ENCODE measurements at places on chromosomes 6 and 20.

DNA sequence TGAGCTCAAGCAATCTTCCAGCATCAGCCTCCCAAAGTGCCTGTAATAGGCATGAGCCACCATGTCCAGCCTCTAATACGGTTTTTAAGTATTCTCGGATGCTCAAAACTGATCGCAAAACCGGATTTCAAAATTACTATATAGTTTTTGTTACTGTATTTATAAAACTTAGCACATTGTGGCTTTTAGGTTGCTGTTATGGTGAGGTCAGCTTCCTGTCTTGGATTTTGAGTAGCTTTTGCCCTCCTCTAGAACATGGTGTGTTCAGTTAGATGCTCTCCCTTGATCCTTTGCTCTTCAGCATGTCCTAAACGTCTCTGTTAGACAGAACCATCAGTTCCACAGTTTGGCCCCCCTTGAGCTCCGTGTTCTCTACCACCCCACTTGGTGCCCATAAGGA is 96.2 kb downstream of the RPP40 start:
- H3K4me3 ChIP-seq: no peak overlapping the region
- H3K27me3 ChIP-seq: no peaks in the 10 kb centered on the region
- H3K36me3 ChIP-seq: peaks cover 1% of the 10 kb centered on the region
- no peak overlapping the region for H3K27ac ChIP-seq

- H3K36me3 ChIP-seq: no peaks in the 10 kb centered on the region
- peaks cover 23% of the 10 kb centered on the region for H3K4me1 ChIP-seq
- H3K4me3 ChIP-seq: peak overlapping the region; percentile 47
- H3K27me3 ChIP-seq: no peaks in the 10 kb centered on the region
- peak; percentile 66 for DNase-seq
Measured at GRCh38 chr6:110542311-110543024, 66.1 kb upstream of the SLC22A16 start.

GRCh38 chr6:317060-317447 is 24.8 kb downstream of the DUSP22 start:
- H3K27me3 ChIP-seq: no peaks in the 10 kb centered on the region
- H3K27ac ChIP-seq: no peak overlapping the region
- peaks cover 35% of the 10 kb centered on the region for H3K4me1 ChIP-seq
- no peak overlapping the region for H3K4me3 ChIP-seq
- no peak for DNase-seq
- no peaks in the 10 kb centered on the region for H3K36me3 ChIP-seq

- no peak overlapping the region for H3K4me3 ChIP-seq
- H3K27ac ChIP-seq: no peak overlapping the region
- H3K36me3 ChIP-seq: no peaks in the 10 kb centered on the region
- H3K27me3 ChIP-seq: peaks cover 88% of the 10 kb centered on the region
- DNase-seq: no peak
- peaks cover 7% of the 10 kb centered on the region for H3K4me1 ChIP-seq
Measured at GRCh38 chr20:44807684-44808056, 2.7 kb downstream of the RIMS4 start.

- peak overlapping the region; percentile 31 for H3K27ac ChIP-seq
- peaks cover 52% of the 10 kb centered on the region for H3K4me1 ChIP-seq
- H3K4me3 ChIP-seq: no peak overlapping the region
- H3K36me3 ChIP-seq: no peaks in the 10 kb centered on the region
Measured at GRCh38 chr20:10631126-10631525, 42.7 kb downstream of the JAG1 start.

- H3K4me1 ChIP-seq: peaks cover 15% of the 10 kb centered on the region
- peaks cover 9% of the 10 kb centered on the region for H3K27me3 ChIP-seq
- no peak overlapping the region for H3K4me3 ChIP-seq
- no peaks in the 10 kb centered on the region for H3K36me3 ChIP-seq
Measured at GRCh38 chr20:53141201-53142050, 169.3 kb downstream of the TSHZ2 start.

DNA sequence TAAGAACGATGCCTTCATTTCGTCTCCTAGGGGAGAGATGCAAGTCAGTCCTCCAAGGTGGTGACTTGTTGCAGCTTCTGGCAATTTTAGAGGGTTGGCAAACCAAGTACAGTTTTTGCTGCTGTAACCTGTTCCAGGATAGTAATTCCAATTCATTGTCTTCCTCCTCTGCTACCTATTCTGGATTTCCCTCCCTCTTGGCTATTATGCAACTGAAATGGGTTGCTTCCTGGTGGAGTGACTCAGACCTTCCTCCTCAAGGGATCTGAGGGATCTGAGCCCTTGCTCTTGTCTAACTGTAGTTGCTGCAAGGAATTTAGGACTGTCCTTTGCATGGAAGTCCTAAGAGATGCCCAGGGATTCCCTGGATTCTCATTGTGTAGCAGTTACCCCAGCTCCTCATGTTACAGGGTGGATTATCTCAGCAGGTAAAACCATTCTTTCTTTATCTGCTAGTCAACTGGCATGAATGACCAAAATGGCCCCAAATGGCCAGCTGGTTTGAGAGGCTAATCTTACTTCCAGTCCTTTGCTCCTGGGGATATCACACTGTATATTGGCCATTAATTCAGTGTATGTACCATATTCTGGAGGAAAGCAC is 17.6 kb upstream of the ELMO2 start:
- no peaks in the 10 kb centered on the region for H3K36me3 ChIP-seq
- no peak overlapping the region for H3K4me3 ChIP-seq

- H3K27me3 ChIP-seq: no peaks in the 10 kb centered on the region
- H3K4me3 ChIP-seq: no peak overlapping the region
- H3K27ac ChIP-seq: no peak overlapping the region
- H3K4me1 ChIP-seq: peaks cover 14% of the 10 kb centered on the region
- peaks cover 5% of the 10 kb centered on the region for H3K36me3 ChIP-seq
- no peak for DNase-seq
Measured at GRCh38 chr6:125046107-125046925, 84.1 kb downstream of the RNF217 start.

DNA sequence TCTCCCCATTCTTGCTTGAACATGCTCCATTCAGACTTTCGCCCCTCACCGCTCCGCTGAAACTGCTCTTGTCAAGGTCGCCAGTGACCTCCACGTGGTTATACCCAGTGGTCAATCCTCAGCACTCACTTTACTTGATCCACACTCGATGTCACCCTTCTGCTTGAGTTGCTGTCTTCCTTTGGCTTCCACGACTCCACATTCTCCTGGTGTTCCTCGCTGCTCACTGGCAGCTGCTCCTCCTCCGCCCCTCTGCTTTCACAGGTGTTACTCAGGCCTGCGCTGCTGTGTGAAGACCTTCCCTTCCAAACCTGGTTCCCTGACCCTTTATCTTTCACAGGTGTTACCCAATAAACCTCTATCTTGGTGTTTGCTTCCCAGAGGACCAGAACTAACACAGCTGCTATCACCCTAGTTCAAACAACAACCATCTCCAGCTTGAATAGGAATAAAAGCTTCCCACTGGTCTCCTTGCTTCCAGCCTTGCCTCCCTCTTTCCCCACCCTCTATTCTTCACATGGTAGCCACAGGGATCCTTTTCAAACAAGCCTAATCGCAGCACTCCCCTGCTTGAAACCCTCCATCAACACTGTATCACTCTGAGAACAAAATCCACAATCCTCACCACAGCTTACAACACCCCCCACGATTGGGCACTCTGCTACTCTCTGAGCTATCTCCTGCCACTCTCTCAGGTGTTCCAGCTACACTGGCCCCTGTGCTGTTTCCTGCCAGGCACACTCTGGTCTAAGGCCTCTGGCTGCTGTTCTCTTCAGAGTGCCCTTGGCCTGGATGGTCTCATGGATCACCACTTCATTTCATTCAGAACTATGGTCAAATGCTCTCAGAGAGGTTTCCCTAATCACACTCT is 10.7 kb downstream of the PPIL1 start:
- H3K36me3 ChIP-seq: peaks cover 5% of the 10 kb centered on the region
- peak overlapping the region; percentile 93 for H3K27ac ChIP-seq
- DNase-seq: no peak
- peaks cover 91% of the 10 kb centered on the region for H3K4me1 ChIP-seq
- no peak overlapping the region for H3K4me3 ChIP-seq

GRCh38 chr6:79277109-79277508 is 42.6 kb upstream of the HMGN3 start:
- no peak overlapping the region for H3K4me3 ChIP-seq
- H3K4me1 ChIP-seq: no peaks in the 10 kb centered on the region
- no peaks in the 10 kb centered on the region for H3K27me3 ChIP-seq
- no peak overlapping the region for H3K27ac ChIP-seq
- H3K36me3 ChIP-seq: no peaks in the 10 kb centered on the region

DNA sequence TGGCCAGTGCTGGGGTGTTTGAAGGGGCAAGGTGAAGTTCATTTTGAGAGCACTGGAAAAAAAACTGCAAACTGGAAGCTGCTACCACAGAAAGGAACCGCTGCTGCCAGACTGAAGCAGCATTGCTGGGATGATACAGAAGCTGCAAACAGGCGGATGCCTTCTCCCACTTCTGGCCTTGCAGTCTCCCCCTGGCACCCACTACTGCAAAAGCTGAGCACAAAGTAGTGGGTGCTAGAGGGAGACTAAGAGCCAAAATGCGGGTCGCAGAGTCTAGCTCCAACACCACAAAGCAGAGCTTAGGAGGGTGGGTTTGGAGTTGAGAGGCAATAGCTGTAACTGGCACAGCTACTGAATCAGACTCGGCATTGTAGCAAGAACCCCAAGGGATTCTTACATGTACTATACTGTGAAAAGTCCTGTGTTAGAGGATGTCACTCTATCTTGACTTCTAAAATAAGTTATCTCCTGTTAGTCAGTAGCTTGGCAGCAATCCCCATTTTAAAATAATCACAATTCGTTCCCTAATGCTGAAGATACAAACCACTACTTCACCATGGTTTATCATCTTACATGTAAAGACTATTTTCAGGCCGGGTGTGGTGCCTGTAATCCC is 44.0 kb upstream of the COL21A1 start:
- H3K27me3 ChIP-seq: no peaks in the 10 kb centered on the region
- no peaks in the 10 kb centered on the region for H3K36me3 ChIP-seq
- peaks cover 14% of the 10 kb centered on the region for H3K4me1 ChIP-seq
- DNase-seq: no peak
- H3K27ac ChIP-seq: no peak overlapping the region
- H3K4me3 ChIP-seq: no peak overlapping the region

- H3K4me3 ChIP-seq: no peak overlapping the region
- peaks cover 88% of the 10 kb centered on the region for H3K27me3 ChIP-seq
- no peaks in the 10 kb centered on the region for H3K4me1 ChIP-seq
- no peaks in the 10 kb centered on the region for H3K36me3 ChIP-seq
- DNase-seq: no peak
- H3K27ac ChIP-seq: no peak overlapping the region
Measured at GRCh38 chr6:40535819-40536380, 51.3 kb downstream of the LRFN2 start.

GRCh38 chr6:112031960-112032359 is 21.9 kb upstream of the CCN6 start:
- no peaks in the 10 kb centered on the region for H3K36me3 ChIP-seq
- no peaks in the 10 kb centered on the region for H3K27me3 ChIP-seq
- peaks cover 18% of the 10 kb centered on the region for H3K4me1 ChIP-seq
- no peak overlapping the region for H3K27ac ChIP-seq
- no peak overlapping the region for H3K4me3 ChIP-seq

- no peaks in the 10 kb centered on the region for H3K4me1 ChIP-seq
- no peak for DNase-seq
- H3K27ac ChIP-seq: no peak overlapping the region
- no peaks in the 10 kb centered on the region for H3K36me3 ChIP-seq
Measured at GRCh38 chr20:24106150-24106800, 117.7 kb upstream of the GGTLC1 start.

DNA sequence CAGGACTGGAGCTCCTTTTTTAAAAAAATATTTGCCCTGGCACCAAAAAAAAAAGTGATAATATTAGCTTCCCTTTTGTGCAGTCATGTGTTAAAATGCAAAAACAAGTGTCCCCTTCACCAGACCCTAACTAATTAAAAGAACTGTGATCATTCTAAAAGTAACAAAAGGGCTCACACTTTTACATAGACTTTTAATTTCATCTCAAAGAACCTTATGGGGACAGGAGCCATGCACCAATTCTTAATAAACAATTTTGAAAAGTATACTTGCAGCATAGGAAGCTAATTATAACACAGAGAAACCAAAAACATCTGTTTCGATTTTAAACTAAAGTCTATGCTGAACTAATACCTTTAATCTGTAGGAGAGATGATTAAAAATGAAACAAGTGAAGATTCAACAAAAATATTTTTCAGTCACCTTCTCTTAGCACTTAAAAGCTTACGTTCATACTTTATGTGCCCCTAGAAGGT is 17.3 kb downstream of the STX7 start:
- H3K27me3 ChIP-seq: no peaks in the 10 kb centered on the region
- H3K4me1 ChIP-seq: peaks cover 60% of the 10 kb centered on the region
- H3K36me3 ChIP-seq: peaks cover 23% of the 10 kb centered on the region
- H3K27ac ChIP-seq: no peak overlapping the region
- DNase-seq: no peak

- no peaks in the 10 kb centered on the region for H3K36me3 ChIP-seq
- H3K4me3 ChIP-seq: no peak overlapping the region
- DNase-seq: no peak
Measured at GRCh38 chr6:35449287-35449881, 2.8 kb upstream of the FANCE start.

DNA sequence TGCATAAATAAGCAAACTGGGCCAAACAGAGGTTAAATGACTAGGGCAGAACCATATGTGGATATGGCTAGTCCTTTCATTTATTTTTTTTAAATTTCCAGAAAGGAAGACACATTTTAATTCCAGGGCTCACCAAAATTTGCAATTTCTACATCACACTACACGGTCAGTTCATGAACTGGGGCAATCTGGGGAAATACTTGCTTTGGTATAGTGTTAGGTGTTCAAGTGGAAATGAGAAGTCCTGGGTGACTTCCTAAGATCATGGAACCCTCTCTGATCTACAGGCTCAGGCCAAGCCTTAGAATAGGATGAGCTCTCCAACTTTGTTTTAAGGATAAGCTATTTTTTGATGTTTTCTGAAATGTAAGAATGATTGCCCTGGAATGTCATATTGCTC is 128.6 kb upstream of the SPACA1 start:
- no peaks in the 10 kb centered on the region for H3K4me1 ChIP-seq
- peaks cover 17% of the 10 kb centered on the region for H3K27me3 ChIP-seq
- DNase-seq: no peak

- DNase-seq: peak; percentile 26
- no peaks in the 10 kb centered on the region for H3K36me3 ChIP-seq
Measured at GRCh38 chr6:44342489-44342888, at the start of gene SPATS1. Gene SPATS1, plus strand, starts transcription at chr6:44342650. Its CDS starts 446 bp downstream, at chr6:44343096.

GRCh38 chr6:42314571-42315258 is 97.1 kb upstream of the MRPS10 start:
- H3K36me3 ChIP-seq: no peaks in the 10 kb centered on the region
- H3K4me1 ChIP-seq: peaks cover 23% of the 10 kb centered on the region
- H3K4me3 ChIP-seq: no peak overlapping the region
- H3K27ac ChIP-seq: peak overlapping the region; percentile 71

DNA sequence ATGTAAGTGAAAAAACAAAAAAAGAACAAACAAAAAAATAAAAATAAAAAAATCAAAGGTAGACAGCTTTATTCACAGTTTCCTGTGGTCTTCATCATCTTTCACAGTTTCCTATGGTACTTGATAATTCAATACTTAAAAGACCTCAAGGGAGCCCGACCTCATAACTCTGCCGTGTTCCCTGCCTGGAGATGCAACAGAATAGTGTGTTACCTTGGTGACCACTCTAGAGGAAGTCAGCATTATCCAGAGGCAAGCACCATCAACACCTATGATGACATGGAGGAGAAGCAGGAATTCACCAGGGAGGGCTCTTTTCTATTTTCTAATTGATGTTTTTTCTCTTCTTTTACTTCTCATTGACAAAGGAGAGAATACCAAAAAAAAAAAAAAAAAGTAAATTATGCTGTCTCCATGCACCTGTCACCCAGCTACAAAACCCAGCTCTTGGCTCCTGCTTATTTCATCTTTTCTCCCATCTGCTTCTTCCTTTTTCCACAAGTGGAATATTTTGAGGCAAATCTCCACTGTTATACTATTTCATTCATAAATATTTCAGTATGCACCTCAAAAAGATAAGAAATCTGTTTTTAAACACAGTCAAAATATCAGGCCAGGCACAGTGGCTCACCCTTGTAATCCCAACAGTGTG is 95.8 kb upstream of the STXBP5 start:
- no peak overlapping the region for H3K27ac ChIP-seq
- no peaks in the 10 kb centered on the region for H3K36me3 ChIP-seq
- H3K27me3 ChIP-seq: no peaks in the 10 kb centered on the region
- no peak overlapping the region for H3K4me3 ChIP-seq
- DNase-seq: no peak
